ENCODE measurements at places on chromosomes 2 and 18. TPM values are rescaled to one million over a fixed set of nuclear protein-coding genes. Genes with fewer than 3 reads are reported as not detected.

Gene ANO7
- 0.59 TPM for total RNA-seq

Gene KCNG2
- total RNA-seq: not detected

Gene ESPNL
- not detected for total RNA-seq

Gene SDC1
- 18.3 TPM for total RNA-seq

Measured in pulmonary artery endothelial cell (primary cell).